ENCODE measurements at places on chromosomes 6 and 20.

GRCh38 chr6:98946879-98947410 is 801 bp downstream of the FBXL4 start:
- H3K36me3 ChIP-seq, result no peaks in the 10 kb centered on the region
- H3K27me3 ChIP-seq, result no peaks in the 10 kb centered on the region
- H3K4me1 ChIP-seq, result peaks cover 15% of the 10 kb centered on the region
- peak overlapping the region; percentile 50 for H3K27ac ChIP-seq
- peak; percentile 69 for DNase-seq

DNA sequence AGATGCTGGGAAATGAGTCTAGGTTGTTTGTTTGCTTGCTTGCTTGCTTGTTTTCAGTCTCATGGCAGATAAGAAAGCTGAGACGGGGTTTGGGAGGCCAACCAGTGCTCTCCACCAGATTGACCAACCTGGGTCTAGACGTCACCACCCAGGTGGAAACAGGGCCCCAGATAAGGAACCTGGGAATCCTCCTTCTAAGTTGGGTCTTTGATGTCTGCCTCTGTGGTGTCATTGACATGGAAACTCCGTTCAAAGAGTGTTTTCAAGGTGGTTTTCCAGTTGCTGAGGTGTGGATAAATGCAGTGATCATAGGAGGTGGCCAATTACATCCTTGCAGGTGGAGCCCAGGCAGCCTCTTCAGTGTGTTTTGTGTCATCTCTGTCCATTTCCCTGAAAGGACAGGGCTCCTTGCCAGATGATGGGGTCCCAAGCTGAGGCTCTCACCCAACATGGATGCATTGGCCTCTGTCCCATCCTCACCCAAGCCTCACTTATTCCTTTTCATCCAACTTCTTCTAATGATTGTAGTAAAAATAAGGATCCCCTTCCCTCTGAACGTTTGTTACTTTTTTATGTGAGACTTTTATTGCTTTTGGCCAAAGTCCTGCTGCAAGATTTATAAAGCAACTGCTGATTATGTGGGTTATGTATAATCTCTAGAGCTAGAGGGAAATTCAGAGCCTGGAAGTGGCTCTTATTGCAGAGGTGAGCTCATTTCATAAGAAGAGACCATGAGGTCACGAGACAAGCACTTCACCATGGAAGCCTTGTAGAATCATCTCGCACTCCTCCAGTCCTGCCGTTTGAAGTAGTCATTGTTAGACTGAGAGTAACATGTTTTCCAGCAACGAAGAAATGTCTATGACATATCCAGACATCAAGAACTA is 32.0 kb upstream of the SYNDIG1 start:
- no peak for DNase-seq
- H3K4me3 ChIP-seq, result no peak overlapping the region

DNA sequence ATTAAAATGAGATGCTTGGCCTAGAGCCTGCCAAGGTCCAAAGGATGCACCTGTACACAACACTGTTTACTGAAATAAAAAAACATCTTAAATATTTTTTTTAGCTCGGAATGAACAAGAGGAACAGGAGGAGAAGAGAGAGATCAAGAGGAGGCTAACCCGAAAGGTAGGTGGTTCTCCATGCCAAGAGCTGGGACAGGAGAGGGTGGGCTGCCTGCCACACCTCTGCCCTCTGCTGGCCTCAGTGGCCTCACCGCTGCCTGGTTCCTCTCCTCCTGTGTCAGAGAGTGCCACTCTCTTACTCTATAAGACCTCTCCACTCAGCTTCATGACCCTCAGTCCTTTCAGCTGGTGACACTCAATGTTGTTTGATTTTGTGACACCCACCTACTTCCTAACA is 50.2 kb downstream of the TBC1D7 start:
- no peak overlapping the region for H3K4me3 ChIP-seq
- H3K36me3 ChIP-seq, result no peaks in the 10 kb centered on the region
- H3K27me3 ChIP-seq, result no peaks in the 10 kb centered on the region
- no peak overlapping the region for H3K27ac ChIP-seq
- no peak for DNase-seq
- H3K4me1 ChIP-seq, result peaks cover 16% of the 10 kb centered on the region

DNA sequence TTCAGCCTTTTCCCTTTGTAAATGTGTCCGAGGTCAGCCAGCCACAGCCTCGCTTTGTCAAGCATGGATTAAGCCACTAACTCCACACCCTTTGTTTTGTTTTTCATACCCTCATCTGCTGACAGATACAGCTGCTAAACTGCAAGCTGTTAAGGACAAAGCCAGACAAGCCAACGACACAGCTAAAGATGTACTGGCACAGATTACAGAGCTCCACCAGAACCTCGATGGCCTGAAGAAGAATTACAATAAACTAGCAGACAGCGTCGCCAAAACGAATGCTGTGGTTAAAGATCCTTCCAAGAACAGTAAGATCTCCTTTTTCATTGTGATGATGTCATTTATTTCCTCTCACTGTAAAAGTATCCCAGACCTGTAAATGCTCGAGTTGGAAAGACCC is 269.3 kb downstream of the ARHGAP18 start:
- H3K4me1 ChIP-seq, result no peaks in the 10 kb centered on the region
- H3K27me3 ChIP-seq, result no peaks in the 10 kb centered on the region
- H3K4me3 ChIP-seq, result no peak overlapping the region

DNA sequence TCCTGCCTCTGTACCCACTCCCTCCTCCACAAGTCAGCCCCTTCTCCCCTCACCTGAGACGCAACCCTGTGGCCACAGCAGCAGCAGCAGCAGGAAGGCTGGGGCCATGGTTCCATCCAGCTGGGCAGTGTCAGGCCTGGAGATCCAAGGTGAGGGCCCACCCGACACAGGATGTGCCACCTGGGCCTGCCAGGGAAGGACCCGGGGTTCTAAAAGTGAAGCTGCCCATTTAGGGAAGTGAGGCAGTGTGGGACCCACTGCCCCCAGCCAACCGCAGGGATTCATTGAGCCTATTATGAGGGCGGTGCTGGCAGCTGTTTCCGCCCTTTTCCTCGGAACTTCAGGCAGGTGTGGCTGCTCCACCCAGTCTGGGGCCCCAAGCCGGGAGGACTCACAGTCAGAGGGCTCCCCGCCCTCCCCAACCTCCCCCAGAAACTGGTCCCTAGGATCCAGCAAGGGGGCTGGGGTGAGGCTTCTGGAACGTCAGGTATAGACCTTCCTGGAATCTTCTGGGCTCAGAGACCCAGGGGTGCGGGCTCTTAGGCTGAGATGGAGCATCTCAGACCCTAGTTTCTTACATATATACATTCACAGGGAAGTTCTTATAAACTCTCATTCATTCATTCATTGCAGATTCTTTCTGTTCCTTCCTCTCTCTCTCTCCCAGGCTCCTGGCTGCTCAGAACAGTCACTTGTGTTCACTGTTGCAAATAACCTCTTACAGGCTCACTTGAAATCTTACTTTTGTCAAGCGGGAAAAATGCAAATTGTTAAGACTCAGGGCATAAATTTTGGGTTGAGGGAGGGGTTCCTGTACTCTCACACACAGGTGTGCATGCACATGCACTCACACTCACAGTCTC is at the start of gene TREML2:
TSS of gene TREML2 (minus strand) at position 249 of the 863 bp plus-strand sequence. CDS start at position 108, 141 bp downstream.
- peak within 1 kb of the TSS; percentile 34 for H3K4me3 ChIP-seq
- H3K27me3 ChIP-seq, result no peaks in the 10 kb centered on the region
- DNase-seq, result no peak
- H3K36me3 ChIP-seq, result peaks cover 5% of the 10 kb centered on the region
- H3K27ac ChIP-seq, result peak within 1 kb of the TSS; percentile 96

GRCh38 chr6:43339168-43339567 is 30.3 kb downstream of the ZNF318 start:
- peaks cover 64% of the 10 kb centered on the region for H3K36me3 ChIP-seq
- H3K4me1 ChIP-seq, result no peaks in the 10 kb centered on the region
- no peak overlapping the region for H3K4me3 ChIP-seq
- H3K27me3 ChIP-seq, result no peaks in the 10 kb centered on the region
- DNase-seq, result no peak

GRCh38 chr20:831956-832355 is 1.6 kb upstream of the FAM110A start:
- no peaks in the 10 kb centered on the region for H3K27me3 ChIP-seq
- H3K4me3 ChIP-seq, result no peak overlapping the region
- DNase-seq, result no peak
- H3K36me3 ChIP-seq, result no peaks in the 10 kb centered on the region
- H3K4me1 ChIP-seq, result peaks cover 34% of the 10 kb centered on the region
- no peak overlapping the region for H3K27ac ChIP-seq

- no peaks in the 10 kb centered on the region for H3K27me3 ChIP-seq
- no peak overlapping the region for H3K4me3 ChIP-seq
- no peak overlapping the region for H3K27ac ChIP-seq
- no peaks in the 10 kb centered on the region for H3K4me1 ChIP-seq
These were observed 6.2 kb downstream of the CSTL1 start for GRCh38 chr20:23445596-23446217.

DNA sequence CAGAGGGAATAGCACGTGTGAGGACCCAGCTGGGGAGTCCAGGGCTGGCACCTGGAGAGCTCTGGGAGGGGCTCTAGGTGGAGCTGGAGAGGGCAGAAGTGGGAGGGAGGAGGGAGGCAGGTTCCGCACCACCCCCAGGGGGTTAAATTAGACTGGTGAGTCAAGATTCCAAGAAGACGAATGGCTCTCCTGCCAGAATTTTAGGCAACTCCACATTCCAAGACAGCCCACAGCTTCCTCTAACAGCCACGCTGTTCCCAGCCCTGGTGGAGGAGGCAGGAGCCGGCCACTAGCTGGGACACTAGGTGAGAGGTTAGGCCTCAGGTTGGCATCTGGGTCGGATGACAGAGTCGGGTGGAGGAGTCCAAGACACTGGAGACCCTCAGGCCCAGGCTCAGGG is 60.2 kb downstream of the TFAP2C start:
- no peaks in the 10 kb centered on the region for H3K4me1 ChIP-seq
- no peak overlapping the region for H3K27ac ChIP-seq
- H3K27me3 ChIP-seq, result peaks cover 9% of the 10 kb centered on the region

DNA sequence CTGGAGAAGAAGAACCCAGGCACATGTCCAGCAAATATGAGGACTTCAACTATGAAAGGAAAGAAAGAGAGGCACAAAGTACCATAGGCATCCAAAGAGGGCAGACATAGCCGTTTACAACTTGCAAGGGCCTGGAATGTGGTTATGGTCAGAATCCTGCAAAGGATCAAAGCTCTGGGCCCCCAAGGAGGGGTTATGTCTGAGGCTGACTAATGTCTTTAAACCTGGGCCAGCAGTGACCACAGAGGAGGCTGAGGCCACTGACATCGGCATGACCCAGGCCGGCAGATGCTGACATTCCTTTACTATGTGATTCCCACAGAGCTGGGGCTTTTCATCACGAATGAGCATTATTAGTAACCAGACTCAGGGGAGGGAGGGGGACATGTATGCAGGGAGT is 861.1 kb downstream of the DHX35 start:
- H3K4me1 ChIP-seq, result no peaks in the 10 kb centered on the region
- H3K36me3 ChIP-seq, result no peaks in the 10 kb centered on the region
- H3K27me3 ChIP-seq, result no peaks in the 10 kb centered on the region

GRCh38 chr6:108835218-108835850 is 12.9 kb upstream of the ARMC2 start:
- no peak overlapping the region for H3K4me3 ChIP-seq
- peak; percentile 84 for DNase-seq
- no peaks in the 10 kb centered on the region for H3K36me3 ChIP-seq
- H3K27me3 ChIP-seq, result no peaks in the 10 kb centered on the region
- H3K27ac ChIP-seq, result no peak overlapping the region

DNA sequence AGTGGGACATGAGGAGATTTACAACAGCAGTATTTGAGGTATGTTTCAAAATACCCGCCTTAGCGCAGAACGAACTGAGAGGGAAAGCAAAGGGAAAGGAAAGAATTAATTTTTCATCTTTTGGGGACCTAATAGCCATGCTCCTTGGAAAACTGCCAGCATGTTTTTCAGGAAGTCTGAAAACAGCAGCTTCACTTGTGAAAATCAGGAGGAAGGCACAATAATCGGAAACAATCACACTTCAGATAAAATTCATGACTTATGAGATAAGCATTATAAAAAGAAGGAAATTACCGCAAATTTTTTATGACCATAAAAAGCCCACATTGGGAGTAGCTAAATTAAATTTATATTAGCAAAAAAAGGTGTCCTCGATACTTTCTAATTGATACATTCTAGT is 541.1 kb downstream of the HAO1 start:
- no peak overlapping the region for H3K27ac ChIP-seq
- no peak for DNase-seq
- no peaks in the 10 kb centered on the region for H3K27me3 ChIP-seq
- H3K4me3 ChIP-seq, result no peak overlapping the region
- no peaks in the 10 kb centered on the region for H3K4me1 ChIP-seq
- H3K36me3 ChIP-seq, result no peaks in the 10 kb centered on the region

- H3K4me3 ChIP-seq, result no peak overlapping the region
- H3K27ac ChIP-seq, result peak overlapping the region; percentile 29
- peaks cover 82% of the 10 kb centered on the region for H3K4me1 ChIP-seq
- H3K27me3 ChIP-seq, result no peaks in the 10 kb centered on the region
These were observed 14.5 kb upstream of the SIRPG start for GRCh38 chr20:1671891-1672669.

GRCh38 chr20:23533161-23533560 is 35.1 kb downstream of the CST9L start:
- DNase-seq, result no peak
- no peaks in the 10 kb centered on the region for H3K4me1 ChIP-seq
- H3K36me3 ChIP-seq, result no peaks in the 10 kb centered on the region
- H3K4me3 ChIP-seq, result no peak overlapping the region

- peaks cover 25% of the 10 kb centered on the region for H3K36me3 ChIP-seq
- peak overlapping the region; percentile 88 for H3K27ac ChIP-seq
- no peaks in the 10 kb centered on the region for H3K27me3 ChIP-seq
- H3K4me3 ChIP-seq, result peak overlapping the region; percentile 90
These were observed 657 bp upstream of the LTV1 start for GRCh38 chr6:143842461-143842901.

GRCh38 chr6:53896196-53896595 is 101.4 kb downstream of the LRRC1 start:
- H3K4me3 ChIP-seq, result no peak overlapping the region
- no peaks in the 10 kb centered on the region for H3K36me3 ChIP-seq
- peaks cover 4% of the 10 kb centered on the region for H3K4me1 ChIP-seq
- DNase-seq, result no peak

- no peaks in the 10 kb centered on the region for H3K27me3 ChIP-seq
- DNase-seq, result no peak
- no peak overlapping the region for H3K27ac ChIP-seq
- H3K4me1 ChIP-seq, result peaks cover 30% of the 10 kb centered on the region
- H3K4me3 ChIP-seq, result no peak overlapping the region
These were observed 18.6 kb downstream of the RNASET2 start for GRCh38 chr6:166937746-166938145.

- no peaks in the 10 kb centered on the region for H3K4me1 ChIP-seq
- no peak for DNase-seq
- no peak overlapping the region for H3K4me3 ChIP-seq
- no peak overlapping the region for H3K27ac ChIP-seq
- H3K36me3 ChIP-seq, result no peaks in the 10 kb centered on the region
These were observed 298.8 kb upstream of the MAP3K7 start for GRCh38 chr6:90885611-90886056.

- H3K27me3 ChIP-seq, result no peaks in the 10 kb centered on the region
- H3K4me3 ChIP-seq, result no peak overlapping the region
- peaks cover 3% of the 10 kb centered on the region for H3K4me1 ChIP-seq
- H3K27ac ChIP-seq, result no peak overlapping the region
- H3K36me3 ChIP-seq, result peaks cover 14% of the 10 kb centered on the region
- no peak for DNase-seq
These were observed 30.2 kb downstream of the CSNK2A1 start for GRCh38 chr20:513429-513828.
